H1 (cell line): ENCODE measurements at places on chromosomes 3 and 15.

DNA sequence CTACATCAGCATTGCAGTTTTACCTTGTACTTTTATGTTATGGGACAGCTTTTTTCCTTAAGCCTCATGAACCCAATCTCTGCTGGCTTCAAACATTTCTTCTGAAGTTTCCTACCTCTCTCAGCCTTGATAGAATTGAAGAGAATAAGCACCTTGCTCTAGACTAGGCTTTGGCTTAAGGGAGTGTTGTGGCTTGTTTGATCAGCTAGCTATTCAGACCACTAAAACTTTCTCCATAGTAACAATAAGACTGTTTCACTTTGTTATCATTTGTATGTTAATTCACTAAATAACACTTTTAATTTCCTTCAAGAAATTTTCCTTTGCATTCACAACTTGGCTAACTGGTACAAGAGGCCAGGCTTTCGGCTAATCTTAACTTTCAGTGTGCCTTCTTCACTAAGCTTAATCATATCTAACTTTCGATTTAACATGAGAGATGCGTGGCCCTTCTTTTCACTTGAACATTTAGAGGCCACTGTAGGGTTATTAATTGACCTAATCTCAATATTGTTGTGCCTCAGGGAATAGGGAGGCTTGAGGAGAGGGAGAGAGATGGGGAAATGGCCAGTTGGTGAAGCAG, 8.1 kb upstream of the TIGIT start:
- no peak for DNase-seq

GRCh38 chr3:34983631-34984030, 655.7 kb upstream of the ARPP21 start:
- DNase-seq = no peak

GRCh38 chr3:107705046-107705445, 182.3 kb downstream of the BBX start:
- no peak for DNase-seq

DNA sequence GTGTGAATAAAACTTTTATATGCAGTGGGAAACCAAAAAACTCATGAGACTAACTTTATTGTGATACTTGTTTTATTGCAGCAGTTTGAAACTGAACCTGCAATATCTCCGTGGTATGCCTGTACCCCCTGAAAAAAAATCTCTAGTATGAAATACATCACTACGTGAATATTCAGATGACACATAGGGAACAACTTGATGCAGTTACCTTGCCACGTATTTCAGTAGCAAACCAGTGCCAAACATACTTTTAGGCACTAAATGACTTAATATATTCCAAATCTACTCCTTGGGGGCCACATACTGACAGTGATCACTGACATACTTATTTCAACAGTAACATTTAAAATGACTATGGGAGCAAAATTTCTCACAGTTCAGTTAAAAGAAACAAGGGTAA, 13.8 kb downstream of the CRBN start:
- no peak for DNase-seq

- DNase-seq = no peak
Observed at GRCh38 chr15:60656885-60657284, 177.9 kb upstream of the ICE2 start.

- DNase-seq = no peak
Observed at GRCh38 chr3:112682361-112682760, 41.4 kb upstream of the CCDC80 start.

GRCh38 chr15:48556159-48556897, 89.2 kb downstream of the FBN1 start:
- no peak for DNase-seq

- no peak for DNase-seq
Observed at GRCh38 chr3:102573483-102574028, 138.7 kb downstream of the ZPLD1 start.

GRCh38 chr15:62558640-62559380, 393.7 kb upstream of the C2CD4B start:
- DNase-seq = no peak

- DNase-seq = no peak
Observed at GRCh38 chr3:17639765-17640164, 102.7 kb downstream of the TBC1D5 start.

GRCh38 chr3:28042707-28043106, 198.7 kb upstream of the CMC1 start:
- no peak for DNase-seq

- no peak for DNase-seq
Observed at GRCh38 chr3:64163019-64163754, 62.1 kb downstream of the PRICKLE2 start.

- no peak for DNase-seq
Observed at GRCh38 chr3:190169877-190170276, 49.2 kb upstream of the P3H2 start.

DNA sequence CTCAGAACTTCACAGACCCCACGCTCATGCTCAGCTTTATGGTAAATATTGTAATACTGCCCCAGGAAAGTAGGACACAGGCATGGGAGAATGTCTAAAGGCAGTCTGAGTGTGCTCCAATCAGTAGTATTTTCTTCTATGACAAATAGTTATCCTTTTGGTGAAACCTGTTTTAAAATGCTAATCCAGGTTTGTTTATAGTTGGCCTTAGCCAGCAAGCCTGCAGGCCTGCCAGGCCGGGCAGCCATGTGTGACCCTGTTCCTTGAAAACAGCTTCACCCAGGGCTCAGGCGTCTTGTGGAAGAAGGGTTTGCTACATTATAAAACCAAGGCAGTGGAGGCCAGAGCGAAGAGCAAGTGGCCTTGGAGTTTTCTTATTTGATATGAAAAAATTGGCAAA, 104.7 kb downstream of the SEMA6D start:
- no peak for DNase-seq

GRCh38 chr15:40372981-40373380, 9.5 kb upstream of the KNSTRN start:
- DNase-seq = no peak

GRCh38 chr3:156614642-156615511, 59.5 kb upstream of the TIPARP start:
- DNase-seq = no peak

DNA sequence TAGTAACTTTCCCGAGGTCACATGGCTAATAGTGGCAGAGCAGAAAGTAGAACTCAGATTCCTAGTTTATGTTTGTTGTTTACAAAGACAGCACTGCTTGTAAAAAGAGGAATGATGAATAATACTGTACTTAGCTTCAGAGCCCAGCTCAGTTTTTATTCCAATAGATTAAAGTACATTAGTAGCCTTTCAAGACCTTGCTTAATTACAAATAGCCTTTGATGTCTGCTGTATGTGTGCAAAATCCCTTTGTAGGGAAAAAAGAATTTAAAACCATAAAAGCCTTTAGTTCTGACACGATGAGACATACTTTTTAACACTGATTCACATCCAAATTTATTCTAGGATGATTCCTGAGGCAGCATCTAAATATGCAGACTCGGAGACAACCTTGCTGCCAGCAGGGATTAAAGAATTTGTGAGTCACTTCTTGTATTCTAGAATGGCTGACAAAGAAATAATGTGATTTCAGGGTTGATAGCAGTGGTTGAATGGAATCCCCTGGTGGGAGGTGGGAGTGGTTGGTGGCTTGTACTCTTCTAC, 324.2 kb upstream of the TGFBR2 start:
- no peak for DNase-seq

DNA sequence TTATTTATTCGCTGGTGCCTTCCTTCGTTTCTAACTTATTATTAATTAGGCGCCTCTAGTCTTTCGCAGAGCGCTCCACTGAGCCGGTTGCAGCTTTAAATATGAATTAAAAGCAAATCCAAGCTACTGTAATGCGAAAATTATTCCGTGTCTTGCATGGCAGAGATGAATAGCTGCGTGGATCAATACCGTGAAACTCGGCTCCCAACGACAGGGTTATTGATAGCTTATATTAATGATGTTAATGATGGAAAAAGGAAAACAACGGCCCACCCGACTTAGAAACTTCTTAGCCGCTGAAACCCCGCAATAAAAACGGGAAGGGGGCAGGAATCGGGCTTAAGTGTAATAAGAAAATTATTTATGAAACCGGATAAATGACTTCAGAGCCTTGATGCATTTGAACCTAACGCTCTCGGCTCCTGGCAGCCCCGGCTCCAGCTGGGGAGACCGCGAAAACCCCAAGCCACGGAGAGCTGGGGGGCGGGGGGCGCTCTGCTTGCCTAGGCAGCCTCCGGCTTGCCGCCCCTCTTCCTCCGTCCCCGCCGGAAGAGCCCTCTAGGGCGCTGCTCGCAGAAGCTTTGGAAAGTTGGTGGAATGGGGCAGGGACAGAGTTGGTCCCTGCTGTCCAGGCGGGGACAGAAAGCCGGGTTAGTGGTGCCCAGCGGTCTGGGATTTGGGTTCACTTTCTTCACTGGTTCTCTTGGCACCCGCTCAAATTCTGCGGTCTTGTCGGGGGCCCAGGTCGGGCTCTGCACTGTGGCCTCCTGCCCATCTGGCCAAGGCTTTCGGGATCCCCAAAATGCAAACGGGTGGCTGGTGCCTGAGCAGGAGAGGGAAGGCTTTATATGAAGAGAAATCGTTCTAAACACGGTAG, 7.7 kb upstream of the ONECUT1 start:
- DNase-seq = peak; percentile 67

DNA sequence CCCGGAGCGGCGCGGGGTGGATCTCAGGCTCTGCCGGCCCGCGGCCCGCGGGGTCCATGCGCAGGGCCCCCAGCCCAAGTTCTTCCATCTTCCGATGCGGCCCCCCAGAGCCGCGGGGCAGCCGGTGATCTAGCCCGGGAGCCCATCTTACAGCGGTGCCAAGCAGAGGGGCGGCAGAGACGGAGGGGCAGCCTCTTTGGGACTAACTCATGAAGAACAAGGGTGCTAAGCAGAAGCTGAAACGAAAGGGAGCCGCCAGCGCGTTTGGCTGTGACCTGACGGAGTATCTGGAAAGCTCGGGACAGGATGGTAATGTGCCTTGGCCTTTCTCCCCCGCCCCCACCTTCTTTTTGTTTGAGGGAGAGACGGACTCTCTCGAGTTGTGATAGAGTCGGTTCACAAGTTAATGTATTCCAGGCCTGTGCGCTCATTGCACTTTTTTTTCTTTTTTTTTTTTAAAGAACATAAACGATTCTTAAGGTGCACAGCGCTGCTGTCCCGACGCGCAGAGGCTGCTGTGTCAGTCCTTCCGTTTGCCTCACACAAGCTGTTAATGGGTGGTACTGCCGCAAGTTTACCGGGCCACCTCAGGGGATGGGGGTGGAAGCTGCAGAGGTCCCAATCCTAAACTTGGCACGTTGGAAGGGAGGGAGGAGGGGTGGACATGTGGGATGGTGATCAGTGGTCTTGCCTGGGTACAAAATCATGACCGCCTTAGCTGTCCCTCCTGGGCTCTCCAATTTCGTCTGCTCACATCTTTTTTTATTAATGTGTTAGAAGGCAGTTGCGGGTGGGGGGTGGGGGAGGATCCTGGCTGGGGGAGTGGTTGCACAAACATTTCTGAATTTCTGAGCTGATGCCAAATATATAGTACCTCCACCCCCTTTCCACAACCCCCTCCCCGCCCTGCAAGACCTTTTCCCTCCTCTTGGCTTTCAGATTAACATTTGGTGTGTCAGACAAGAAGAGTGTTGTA, 801 bp downstream of the ARHGAP31 start:
- peak; percentile 69 for DNase-seq

GRCh38 chr3:141087076-141087777, 36.1 kb downstream of the SPSB4 start:
- DNase-seq = no peak

DNA sequence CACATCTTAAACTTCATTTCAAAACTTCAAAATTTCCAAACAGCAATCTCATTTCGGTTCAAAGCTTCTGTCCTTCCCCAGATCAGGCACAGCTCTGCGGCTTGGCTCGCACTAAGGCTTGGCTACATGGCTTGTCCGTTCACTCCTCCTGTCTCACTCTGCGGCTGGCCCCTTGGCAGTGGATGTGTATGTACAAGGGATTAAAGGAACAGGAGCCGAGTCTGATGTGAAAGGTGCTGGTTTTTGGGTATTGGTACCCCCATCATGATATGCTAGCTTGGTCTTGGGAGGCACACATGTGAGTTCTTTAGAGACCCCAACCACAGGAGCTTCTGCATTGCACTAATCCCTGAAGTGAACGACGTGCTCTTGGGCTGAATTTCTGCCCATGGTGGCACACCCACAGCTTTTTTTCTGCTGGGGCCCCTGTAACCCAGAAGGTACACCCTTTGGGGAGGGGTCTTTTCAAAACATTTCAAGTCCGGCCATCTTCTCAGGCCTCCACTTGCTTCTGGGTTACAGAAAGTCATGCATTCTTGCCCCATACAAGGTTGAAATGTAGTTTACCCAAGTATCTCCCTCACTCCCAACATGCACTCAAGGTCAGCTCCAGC, 12.6 kb downstream of the TM6SF1 start:
- no peak for DNase-seq

- DNase-seq = no peak
Observed at GRCh38 chr3:138440121-138440521, 5.7 kb downstream of the ESYT3 start.

DNA sequence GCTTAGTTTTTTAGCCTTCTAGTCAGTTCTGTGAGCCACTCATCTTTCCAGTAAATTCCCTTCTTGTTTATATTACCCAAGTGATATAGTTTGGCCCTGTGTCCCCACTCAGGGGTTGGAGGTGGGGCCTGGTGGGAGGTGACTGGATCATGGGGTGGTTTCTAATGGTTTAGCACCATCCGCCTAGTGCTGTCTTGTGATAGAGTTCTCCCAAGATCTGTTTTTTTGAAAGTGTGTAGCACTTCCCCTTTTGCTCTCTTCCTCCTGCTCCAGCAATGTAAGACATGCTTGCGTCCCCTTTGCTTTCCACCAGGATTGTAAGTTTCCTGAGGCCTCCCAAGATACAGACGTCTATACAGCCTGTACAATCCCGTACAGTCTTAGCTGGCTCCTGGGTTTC, 53.7 kb upstream of the INO80 start:
- no peak for DNase-seq

- no peak for DNase-seq
Observed at GRCh38 chr3:16300307-16300706, 35.3 kb downstream of the OXNAD1 start.

DNA sequence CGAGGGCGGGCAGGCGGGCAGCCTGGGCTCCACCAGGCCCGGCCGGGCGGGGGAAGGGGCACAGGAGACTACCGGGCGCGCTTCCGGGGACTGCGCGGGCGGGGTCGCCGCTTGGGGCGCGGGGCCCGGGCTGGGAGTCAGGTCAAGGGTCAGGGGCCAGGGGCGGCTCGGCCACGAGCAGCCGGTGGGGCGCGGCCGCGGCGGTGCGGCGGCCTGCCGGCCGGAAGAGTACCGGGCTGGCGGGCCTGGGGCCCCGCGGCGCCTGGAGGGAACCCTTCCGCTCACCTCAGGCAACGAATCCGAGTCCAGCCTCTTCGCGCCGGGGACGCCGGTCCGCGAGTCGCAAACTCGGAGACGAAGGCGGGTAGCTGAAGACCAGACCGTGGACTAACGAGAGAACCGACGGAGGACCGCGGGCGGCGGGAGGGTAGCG, 225 bp downstream of the RHOA start:
- no peak for DNase-seq

- no peak for DNase-seq
Observed at GRCh38 chr3:23785097-23785645, 20.6 kb upstream of the UBE2E1 start.
